ENCODE measurements at places on chromosomes 4 and X.

- DNase-seq = no peak
These were observed 556.7 kb upstream of the BOD1L1 start for GRCh38 chr4:14184265-14184664.

- no peak for DNase-seq
These were observed 1.0 kb downstream of the FAT4 start for GRCh38 chr4:125315576-125316400.

DNA sequence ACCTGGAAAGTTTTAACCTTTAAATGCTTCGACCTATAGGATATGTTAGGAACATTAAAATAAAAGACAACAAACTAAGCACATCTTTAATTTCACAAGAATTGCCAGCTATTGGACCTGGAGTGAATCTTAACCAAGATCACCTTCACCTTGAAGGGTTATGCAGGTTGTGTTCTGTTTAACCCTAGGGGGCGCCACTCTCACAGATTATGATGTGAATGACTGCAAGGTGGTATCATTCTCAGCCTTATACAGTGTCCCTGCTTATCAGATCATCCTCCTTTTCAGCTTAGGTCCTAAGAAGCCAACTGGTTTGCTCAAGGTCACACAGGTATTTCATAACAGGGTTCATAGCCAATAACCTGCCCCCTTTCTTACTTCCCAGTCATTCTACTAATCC lies 23.5 kb downstream of the INTS6L start:
- DNase-seq = no peak

GRCh38 chrX:55007656-55008055 lies 7.5 kb downstream of the APEX2 start:
- no peak for DNase-seq

GRCh38 chrX:21700967-21701366 lies 42.8 kb upstream of the KLHL34 start:
- no peak for DNase-seq

GRCh38 chr4:173666-174314 lies 49.5 kb downstream of the ZNF718 start:
- DNase-seq = no peak

GRCh38 chrX:10233696-10234095 lies 76.9 kb downstream of the CLCN4 start:
- no peak for DNase-seq

DNA sequence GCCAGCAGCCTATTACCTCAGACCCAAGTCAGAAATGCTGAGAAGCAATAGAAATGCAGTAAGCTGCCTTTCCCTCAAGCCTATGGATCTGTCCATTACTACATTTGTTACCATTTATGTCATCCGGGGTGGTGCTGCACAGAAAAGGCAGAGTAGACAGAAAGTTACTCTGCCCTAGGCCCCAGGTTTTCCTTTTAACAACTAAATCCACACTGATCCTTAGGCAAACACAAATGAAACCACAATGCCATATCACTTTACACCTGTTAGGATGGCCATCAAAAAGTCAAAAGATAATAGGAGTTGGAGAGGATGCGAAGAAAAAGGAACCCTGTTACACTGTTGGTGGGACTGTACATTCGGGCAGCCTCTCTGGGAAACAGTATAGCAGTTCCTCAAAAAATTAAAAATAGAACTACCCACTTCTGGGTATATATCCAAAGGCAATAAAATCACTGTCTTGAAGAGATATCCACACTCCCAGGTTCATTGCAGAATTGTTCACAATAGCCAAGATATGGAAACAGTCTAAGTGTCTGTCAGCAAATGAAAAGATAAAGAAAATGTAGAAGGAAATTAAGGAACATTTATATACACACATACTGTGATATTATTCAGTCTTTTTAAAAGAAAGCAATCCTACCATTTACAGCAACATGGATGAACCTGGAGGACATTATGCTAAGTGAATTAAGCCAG lies 186.3 kb downstream of the NWD2 start:
- DNase-seq = no peak

DNA sequence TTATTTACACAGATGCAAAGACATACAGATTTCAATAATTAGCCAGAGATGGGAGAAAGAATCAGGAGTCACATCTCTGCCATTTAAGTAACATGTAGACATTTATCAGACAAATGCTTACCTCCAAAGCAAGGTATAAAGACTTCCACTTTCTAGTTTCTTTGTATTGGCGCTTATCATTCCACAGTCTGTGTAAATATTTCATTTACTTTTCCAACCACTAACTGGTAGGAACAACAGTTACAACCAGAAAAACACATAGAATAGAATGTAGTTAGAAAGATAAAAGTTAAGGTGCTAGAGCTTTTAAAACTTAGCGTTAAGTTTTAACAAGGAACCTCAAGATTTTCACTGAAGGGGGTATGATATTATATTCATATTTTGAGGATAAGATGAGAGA lies 40.9 kb upstream of the UGT2B4 start:
- DNase-seq = no peak

DNA sequence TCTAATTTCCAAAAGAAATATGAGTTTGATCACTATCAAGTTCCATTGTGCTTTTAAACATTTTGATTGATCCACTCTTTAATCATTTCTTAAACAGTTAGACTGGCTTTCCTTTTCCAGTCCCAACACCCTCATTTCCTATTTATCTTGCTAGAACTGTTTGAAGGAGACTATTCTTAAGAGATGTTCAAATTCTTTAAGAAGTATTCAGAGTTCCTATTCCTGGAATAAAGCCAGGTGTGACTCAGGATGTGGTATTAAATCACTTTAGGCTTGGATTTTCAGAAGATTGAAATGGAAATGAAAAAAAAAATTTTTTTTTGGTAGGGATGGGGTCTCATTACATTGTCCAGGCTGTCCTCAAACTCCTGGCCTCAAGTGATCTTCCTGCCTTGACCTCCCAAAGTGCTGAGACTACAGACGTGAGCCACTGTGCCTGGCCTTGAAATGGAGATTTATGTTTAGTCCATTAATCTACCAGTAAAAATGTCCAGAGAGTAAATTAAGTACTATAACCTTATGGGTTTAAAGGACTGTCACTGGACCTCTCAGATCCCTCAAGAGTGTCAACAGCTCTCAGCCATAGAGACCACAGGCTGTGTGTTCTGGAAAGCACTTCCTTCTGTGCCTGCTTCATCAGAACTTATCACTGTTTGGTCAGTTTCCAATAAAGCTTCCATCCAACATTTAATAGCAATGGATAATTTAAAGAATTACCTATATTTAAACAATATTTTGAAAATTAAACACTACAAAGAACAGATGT lies 90.7 kb downstream of the CDS1 start:
- no peak for DNase-seq

DNA sequence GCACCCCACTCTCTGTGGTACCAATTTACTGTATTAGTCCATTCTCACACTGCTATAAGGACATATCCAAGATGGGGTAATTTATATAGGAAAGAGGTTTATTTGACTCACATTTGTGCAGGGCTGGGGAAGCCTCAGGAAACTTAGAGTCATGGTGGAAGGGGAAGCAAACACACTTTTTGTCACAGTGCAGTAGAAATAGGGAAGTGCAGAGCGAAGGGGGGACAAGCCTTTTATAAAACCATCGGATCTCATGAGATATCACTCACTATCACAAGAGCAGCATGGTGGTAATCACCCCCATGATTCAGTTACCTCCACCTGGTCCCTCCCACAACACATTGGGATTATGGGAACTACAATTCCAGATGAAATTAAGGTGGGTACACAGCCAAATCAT lies 766.9 kb upstream of the PCDH10 start:
- no peak for DNase-seq

GRCh38 chrX:134604701-134605311 lies 53.5 kb downstream of the PLAC1 start:
- no peak for DNase-seq

DNA sequence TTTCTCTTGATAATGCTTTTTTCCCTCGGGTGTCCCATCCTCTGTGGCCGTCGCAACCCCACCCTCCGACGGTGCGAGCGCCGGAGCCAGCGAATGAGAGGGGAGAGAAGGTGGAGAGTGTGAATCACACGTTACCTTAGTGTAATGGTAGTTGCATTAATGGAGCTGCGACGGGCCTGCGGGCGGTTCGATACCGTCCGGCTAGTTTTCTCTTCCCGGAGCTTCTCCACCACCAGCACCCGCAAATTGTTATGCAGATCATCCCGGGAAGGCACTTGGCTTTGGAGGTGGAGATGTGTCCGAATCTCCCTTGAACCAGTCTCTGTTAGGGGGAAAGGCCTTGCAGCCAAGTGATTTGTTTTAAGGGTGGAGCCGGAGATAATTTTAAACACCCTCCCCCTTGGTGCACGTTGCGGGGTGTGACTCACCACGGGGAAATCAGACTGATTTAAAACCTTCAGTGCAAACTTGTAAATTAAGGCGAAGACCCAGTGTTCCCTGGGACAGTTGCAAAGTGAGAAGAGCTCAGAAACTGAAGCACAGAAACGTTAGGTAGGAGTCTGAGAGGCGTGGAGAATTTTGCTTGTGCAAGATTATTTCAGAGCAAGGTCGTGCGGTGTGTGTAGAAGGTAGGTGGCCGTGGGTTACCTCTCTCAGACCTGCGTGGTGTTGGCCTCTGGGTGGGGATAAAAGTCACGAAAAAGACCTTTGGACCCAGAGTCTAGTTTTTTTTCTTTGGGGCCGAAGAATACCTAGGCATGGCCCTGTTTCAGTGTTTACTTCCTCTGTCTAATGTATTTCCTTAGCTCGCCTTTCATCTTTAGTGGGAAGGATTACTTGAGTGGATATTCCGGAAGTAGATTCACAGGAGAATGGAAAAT lies 1.3 kb downstream of the AFF1 start:
- DNase-seq = peak; percentile 56

DNA sequence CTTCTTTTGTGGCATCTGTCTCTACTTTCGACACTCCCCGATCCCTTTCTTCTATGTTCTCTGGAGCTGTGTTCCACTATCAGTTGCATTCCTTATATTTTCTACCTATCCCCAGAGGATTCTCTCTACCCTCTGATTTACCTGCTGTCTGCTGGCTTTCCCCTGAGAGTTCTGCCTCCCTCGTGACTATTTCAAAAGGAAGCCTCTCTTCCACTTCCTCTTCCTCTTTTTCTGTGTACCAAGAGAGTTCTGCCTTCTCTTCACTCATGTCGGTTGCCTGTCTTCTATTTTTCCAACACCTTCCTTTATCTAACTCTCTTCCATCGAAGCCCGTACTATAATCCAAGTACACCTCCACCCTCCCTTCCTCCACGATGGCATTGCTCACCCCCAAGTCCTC lies 631.7 kb downstream of the SMARCA1 start:
- DNase-seq = peak; percentile 41

- DNase-seq = no peak
These were observed 89.2 kb downstream of the ZNF330 start for GRCh38 chr4:141309874-141310273.

DNA sequence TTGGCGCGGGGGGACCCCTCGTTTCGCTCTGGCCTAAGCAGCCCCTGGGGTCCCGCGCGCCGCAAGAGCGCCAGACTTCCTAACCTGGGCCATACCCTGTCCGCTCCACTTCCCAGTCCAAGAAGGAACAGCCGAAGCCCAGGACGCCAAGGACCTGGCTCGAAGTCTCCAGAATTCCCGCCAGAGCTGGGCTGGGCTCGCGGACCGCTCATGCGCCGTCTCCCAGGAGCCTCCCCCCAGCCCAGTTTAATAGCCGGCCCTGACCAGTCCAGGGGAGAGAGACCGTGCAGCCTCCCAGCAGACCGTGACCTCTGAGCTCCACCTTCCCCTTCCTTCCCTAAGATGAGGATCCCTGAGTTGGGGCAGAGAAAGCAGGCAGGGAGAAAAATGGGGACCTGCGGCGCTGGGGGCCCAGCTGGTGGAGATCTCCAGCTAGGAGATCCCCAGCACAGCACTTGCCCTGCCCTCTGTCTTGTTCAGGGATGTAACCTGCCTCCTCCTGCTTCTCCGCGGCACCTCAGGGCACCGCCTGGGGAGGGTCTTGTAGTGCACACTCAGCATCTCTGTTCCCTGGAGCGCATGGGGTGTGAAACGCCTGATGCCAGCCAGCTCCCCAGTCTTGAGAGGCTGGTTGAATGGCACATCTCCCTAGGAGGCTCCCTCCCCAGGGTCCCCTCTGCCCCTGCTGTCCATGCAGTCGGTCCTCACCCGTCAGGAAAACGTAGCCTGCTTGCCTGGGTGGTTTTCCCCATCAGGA lies 1.2 kb upstream of the LETM1 start:
- no peak for DNase-seq

- no peak for DNase-seq
These were observed 139.0 kb downstream of the ATG4A start for GRCh38 chrX:108230574-108230973.

DNA sequence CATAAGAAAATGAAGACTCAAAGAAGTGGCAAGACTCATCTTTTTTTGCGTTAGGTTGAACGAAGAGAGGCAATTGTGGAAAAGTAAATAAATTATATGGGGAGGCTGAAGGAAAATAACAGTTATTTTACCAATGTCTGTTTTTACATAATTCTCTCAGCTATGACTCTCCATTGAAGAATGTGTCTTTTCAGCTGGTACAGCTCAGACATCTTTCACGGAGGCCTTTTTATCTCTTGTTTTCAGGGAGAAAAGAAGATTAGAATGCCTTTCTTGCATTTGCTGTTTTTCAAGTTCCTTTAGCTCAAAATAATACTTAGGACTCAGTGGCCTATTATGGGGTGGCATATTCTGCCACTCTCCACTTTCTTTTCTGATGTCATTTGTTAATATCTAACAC lies 153.0 kb downstream of the ADAM29 start:
- DNase-seq = no peak

DNA sequence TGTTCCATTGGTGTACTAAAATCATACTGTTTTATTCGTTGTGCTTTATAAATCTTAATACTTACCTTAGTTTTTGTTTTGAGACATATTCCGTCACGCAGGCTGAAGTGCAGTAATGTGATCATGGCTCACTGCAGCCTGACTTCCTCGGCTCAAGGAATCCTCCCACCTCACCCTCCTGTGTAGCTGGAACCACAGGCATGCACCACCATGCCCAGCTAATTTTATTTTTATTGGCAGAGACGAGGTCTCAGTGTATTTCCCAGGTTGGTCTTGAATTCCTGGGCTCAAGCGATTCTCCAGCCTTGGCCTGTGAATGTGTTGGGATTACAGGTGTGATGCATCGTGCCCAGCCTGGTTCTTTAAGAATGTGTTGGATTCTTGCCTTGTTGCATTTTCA lies 24.4 kb upstream of the DCK start:
- DNase-seq = no peak

GRCh38 chr4:152188801-152189200 lies 347.1 kb downstream of the FBXW7 start:
- DNase-seq = no peak

GRCh38 chr4:138420471-138420870 lies 178.3 kb upstream of the SLC7A11 start:
- no peak for DNase-seq
